ENCODE measurements at places on chromosomes 7 and 10.

GRCh38 chr7:91789558-91789957 is 90.9 kb downstream of the MTERF1 start:
- DNase-seq: no peak

DNA sequence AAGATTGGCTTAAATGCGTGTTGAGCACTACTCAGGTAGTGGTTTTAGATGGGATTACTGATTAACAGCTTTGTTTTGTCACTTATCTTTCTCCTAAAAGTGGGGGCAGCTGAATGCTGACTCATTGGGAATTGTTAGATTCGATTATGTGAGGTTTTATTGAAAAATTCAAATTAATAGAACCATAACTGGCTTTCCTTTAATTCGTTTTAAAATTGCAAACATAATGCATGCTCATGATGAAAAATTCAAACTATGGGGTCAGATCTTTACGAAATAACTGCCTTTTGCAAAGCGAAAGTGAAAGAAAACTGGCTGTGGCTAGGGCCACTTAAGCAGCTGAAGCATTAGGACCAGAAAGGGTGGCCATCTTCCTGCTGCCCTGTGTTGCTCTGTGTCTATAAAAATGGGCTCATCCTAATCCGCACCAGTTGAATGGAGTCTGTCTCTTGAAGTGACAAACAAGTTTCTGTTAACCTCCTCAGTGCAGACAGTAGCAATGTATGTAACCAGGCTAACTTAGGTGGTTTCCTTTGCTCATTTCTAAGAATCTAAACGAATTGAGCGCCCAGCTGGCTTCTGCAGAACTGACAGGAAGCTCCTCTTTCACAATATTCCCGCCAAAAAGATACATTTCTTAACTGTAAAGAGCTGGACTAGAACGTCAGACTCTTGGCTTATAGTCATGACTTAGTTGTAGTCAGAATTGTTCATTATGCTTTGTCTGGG is 27.8 kb downstream of the DENND10 start:
- DNase-seq: peak; percentile 27

- no peak for DNase-seq
Measured at GRCh38 chr7:124497176-124497575, 268.4 kb downstream of the GPR37 start.

DNA sequence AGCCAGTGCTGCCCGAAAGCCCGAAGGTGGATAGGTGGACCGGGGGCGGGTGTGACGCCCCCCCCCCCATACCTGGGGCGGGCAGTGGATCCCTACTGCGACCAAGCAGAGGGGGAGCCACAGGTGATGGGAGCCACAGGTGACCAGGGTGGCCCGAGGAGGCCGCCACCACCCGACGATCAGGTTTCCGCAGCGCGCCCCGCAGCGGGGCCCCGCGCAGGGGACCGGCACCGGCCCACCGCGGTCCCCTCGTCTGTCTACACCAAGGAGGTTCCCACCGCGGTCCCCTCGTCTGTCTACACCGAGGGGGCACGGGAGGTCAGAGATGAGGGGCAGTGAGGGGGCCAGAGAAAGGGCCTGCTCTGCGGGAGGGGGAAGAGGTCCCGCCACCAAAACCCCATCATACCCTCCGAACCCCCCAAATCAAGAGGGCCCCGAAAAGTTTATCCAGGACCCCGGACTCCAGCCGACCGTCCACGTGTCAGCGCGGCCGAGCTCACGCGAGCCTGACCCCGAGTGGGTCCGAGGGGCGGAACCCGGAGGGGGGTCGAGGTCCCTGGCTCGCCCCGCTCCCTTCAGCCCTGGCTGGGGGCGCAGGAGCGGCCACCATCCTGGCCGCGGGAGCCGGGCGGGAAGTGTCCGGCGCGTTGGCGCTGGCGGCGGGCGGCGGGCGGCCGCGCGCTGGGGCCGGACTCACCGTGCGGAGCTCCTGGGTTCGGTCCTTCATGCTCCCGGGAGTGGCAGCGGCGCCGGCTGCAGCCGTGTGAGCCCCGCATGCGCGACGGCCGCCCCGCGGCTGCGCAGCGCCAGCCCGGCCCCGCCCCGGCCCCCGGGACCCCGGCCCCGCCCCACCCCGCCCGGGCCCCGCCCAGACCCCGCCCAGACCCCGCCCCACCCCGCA is at the start of gene STX1A:
TSS of gene STX1A (minus strand) at position 765 of the 901 bp plus-strand sequence. CDS start at position 727, 38 bp downstream.
- DNase-seq: peak; percentile 55

DNA sequence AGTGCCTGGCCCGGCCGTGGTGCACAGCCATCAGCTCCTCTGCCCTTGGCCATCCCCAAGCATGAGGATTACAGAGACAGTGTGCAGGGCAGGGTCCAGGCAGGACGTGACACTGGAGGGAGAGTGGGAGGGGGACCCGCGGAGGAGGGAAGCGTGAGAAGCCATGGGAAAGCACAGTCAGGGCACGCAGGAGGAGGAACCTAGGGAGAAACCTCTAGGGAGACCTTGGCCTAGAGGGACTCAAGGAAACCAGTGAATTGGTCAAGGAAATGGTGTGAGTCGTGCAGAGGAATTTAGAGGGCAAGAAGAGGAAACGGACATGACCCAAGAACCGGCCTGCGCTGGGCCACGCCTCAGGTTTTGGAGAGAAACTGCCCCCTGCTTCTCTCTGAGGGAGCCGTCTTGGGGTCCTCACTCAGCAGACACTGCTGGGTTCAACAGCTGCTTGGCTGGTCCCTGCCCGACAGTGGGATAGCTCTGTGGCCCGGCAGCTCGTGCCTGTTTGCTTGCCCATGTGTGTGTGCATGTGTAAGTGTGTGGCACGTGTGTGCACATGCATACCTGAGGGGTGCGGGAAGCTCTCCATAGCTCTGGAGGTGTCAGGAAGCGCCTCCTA is 3.2 kb downstream of the OPN4 start:
- no peak for DNase-seq

DNA sequence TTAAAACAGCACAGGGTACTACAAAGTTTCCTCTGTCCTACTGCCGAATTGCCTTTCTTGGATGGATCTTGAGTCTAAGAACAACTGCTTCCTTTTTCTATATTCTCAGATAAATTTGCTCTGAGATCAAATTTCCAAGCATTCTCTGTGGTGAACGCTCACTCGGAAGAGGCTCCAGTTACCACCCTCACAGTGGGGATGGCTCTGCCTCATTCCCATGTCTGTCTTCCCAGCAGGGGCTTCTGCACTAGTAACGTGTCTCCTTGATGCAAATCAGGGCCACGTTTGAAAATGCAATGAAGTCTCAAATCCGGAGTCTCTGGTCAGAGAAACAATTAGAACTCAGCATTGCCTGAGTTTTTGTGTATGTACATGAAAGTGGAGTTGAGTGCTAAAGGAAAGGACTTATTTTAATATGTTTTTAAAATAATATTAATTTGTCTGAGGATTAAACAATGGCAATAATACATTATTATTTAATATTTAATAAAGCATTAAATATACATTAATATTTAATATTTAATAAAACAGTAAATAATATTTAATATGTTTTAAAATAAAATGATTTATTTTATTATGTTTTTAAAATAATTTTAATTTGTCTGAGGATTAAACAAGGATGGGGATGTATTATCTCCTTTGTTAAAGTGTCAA is 61.8 kb downstream of the INHBA start:
- DNase-seq: no peak
